ENCODE measurements at places on chromosomes 2 and 18.

DNA sequence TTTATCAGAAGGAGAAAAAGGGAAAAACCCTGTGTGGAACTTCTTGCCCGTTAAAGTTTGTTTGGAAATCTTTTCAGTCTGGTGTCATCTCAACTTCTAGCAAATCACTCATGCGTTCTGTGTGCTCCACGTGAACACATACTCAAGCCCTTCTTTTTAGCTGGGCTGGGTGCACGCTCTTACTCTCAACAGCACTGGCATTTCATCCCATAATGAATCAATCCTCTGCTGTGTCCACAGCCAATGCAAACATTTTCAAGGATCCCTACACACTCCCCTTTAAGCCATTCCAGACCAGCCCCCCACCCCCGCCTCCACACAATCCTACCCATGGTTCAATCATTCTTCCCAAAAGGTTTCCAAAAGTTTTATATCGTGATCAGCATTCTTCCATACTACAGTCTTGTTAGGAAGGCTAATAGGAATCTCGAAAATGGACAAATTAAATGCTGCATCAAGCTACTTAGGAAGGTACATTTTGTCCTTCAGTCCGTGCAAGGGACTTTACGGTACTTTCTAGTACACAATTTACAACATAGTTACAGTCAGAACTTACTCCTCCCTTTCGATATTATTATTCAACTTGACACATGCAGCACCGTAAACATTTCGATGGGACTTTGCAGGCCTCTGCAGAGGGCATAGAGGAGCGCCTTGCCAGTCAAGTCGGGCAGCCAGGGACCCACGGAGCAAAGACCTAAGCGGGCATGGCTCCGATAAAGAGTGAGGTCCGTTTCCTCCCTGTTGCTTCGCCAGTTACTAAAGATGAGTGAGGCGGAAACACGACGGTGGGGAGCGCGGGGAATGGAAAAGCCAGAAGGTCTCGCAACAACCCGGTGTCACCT, 1.4 kb downstream of the PTGR3 start:
- DNase-seq, result peak; percentile 57

DNA sequence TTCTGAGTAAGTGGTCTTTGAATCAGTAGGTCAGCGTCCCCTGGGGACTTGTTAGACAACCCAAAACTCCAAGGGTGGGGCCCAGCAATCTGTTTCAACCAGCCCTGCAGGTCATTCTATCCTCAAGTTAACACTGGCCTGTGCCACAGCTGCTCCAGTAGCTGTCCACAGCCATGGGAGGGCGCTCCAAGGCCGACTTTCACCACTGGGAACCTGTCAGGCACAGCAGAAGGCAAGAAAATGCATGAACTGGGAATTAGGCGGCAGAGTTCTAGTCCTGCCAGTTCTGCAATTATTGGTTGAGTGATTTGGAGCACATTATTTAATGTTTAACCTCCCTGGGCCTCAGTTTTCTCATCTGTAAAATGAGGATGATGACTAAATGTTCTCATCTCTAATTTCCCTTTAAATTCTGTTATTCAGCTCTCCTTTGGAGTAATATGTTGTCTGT, 17.4 kb upstream of the MRPL33 start:
- peak; percentile 86 for DNase-seq

DNA sequence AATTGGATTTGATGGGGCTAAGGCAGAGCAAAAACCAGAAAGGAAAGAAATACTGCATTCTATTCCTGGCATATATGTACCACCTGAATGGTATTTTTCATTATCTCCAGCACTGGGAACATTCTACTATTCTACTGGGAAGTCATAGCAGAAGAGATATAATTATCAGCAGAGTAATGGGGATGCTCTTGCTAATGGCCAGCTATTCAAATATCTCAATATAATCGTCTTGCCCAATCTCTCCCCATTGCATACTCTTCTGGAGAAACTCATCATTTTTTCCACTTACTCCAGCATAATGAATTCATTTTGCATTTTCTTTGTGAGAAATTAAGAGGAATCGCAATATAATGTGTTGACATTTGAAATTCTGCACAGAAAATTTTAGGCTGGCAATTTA, 1794.7 kb upstream of the PIK3C3 start:
- peak; percentile 2 for DNase-seq

DNA sequence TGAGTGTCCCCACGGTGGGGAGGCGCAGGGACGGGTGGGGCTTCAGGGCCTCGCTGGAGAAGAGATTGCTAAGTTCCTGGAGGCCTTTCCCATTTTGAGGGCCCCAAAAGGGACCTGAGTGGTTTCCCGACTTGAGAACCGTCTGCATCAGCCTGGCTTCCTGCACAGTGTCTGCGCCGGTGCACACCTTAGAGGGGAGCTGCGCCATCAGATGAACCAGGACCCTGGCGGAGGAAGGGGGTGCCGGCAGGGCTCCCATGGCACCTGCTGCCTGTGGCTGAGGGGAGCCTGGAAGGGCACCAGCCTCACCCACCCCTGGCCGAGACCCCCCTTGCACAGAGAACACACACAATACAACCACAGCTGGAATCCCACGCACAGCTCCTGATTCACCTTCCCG, 465.1 kb upstream of the MYT1L start:
- no peak for DNase-seq

- no peak for DNase-seq
Observed at GRCh38 chr2:66489436-66489835, 54.5 kb downstream of the MEIS1 start.

All from GM23248 (cell line).